ENCODE measurements at places on chromosomes 6 and 20.

- DNase-seq, result peak; percentile 45
Observed at GRCh38 chr6:134352786-134353480, 35.0 kb upstream of the SGK1 start.

GRCh38 chr6:100466410-100467128 lies 1.8 kb upstream of the SIM1 start:
- DNase-seq, result no peak

DNA sequence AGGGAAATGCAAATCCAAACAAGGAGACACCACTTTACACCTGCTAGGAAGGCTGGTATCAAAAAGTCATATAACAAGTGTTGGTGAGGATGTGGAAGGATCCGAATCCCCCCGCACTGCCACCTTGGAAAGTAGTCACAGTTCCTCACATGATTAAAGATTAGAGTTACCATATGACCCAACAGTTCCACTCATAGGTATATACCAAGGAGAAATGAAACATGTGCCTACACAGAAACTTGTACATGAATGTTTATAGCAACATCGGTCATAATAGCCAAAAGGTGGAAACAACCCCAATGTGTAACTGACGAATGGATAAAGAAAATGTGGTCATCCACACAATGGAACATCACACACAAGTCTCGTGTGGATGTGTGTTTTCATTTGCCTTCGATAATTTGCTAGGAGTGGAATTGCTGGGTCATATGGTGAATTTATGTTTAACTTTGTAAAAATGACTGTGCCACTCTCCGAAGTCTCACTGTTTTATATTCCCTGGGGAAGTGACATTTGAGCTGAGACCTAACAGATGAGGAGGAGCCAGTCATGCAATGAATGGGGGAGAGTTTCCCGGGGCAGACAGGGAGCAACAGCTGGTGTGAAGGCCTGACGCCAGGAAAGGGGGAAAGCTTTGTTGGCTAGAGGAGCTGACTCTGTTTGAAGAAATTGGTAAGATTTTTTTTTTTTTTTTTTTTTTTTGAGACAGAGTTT lies 125.9 kb upstream of the MLN start:
- DNase-seq, result peak; percentile 31

GRCh38 chr6:163309491-163310026 lies 105.0 kb upstream of the QKI start:
- no peak for DNase-seq

- DNase-seq, result no peak
Observed at GRCh38 chr6:134103006-134103405, 50.6 kb upstream of the SLC2A12 start.

- no peak for DNase-seq
Observed at GRCh38 chr20:53900380-53900999, 169.9 kb downstream of the BCAS1 start.

- DNase-seq, result no peak
Observed at GRCh38 chr6:169398342-169399105, 144.9 kb upstream of the THBS2 start.

- DNase-seq, result no peak
Observed at GRCh38 chr6:114364301-114364700, 21.5 kb upstream of the HS3ST5 start.

- DNase-seq, result no peak
Observed at GRCh38 chr6:14110001-14110818, 7.4 kb upstream of the CD83 start.

DNA sequence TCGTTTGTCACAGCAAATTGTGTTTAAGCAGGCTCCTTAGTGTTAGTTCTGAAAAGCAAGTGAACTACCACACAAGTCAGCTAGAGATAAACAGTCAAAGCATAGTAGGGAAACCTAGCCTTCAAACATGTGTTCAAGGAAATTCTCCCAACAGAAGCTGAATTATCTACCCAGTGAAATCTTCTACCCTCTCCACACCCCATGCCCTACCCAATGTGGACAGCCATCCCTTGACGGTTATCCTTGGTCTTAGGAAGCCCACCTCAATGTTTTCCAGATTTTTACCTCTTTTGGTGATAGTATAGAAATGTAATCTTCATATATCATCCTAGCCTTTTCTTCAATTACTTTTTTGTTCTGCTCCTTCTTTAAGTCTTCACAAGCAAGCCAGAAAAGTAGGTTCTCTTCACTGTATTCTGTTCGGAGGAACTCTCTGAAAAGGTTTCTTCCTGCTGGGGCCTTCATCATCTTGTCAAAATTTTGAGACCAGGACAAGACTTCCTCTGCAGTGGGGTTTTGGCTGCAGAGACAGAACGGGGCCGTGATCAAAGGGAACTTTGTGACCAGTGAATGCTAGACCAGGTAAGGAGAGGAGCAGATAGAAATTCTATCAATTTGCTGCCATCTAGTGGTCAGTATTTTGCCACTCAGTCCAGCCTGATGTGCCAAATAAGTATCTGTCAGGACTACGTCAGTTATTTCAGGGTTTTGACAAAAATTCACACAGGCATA lies 21.6 kb upstream of the MTRF1L start:
- peak; percentile 72 for DNase-seq

GRCh38 chr6:7920425-7920824 lies 9.8 kb upstream of the TXNDC5 start:
- no peak for DNase-seq

GRCh38 chr20:47638851-47639250 lies 137.2 kb downstream of the NCOA3 start:
- DNase-seq, result no peak

DNA sequence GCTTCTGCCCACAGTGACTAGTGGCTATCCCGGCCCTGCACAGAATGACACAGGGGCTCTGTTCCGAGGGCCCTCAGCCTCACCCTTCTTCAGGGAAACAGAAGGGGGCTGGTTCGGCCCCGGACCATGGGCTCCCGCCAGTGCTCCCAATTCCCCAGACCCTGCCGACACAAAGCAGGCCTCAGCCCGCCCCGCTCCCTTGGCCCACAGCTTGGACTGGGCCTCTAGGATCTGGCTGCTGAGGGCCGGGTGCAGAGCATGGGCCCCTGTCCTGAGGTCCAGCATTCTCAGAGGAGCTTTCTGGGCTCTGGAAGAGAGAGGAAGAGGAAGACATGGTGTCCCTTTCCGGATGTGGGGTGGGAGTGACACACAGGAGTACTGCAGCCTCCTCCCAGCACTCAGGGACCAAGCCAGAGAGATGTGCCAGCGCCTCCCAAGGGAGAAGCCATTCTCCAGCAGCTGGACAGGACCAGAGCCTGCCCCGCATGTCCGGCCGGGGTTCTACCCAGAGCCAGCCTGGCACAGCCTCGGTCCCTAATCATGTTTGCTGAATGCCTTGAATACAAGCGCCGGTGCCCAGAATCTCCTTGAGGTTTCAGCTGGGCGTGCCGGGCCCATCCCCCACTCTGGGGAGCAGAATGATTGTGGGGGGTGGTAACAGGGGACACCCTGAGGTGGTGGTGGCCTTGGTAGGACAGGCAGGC lies 23.9 kb downstream of the C20orf203 start:
- no peak for DNase-seq

GRCh38 chr6:26232940-26233648 lies 131.9 kb upstream of the BTN3A2 start:
- DNase-seq, result peak; percentile 49

GRCh38 chr6:22366214-22366613 lies 69.4 kb upstream of the PRL start:
- DNase-seq, result peak; percentile 53

GRCh38 chr6:134821397-134821796 lies 128.5 kb downstream of the ALDH8A1 start:
- DNase-seq, result no peak

DNA sequence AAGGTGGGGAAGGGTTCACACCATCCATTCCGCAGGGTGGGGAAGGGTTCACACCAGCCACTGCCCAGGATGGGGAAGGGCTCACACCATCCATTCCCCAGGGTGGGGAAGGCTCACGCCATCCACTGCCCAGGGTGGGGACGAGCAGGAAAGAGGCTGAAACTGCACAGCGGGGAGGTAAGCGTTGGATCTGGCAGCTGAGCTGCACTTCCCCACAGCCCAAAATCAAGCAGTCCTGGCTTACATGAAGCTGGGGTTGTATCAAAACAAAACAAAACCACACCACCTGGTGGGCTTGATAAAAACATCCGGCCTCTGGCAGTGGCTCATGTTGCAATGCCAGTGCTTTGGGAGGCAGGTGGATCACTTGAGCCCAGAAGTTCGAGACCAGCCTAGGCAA lies 268.5 kb downstream of the TAF4 start:
- peak; percentile 47 for DNase-seq

DNA sequence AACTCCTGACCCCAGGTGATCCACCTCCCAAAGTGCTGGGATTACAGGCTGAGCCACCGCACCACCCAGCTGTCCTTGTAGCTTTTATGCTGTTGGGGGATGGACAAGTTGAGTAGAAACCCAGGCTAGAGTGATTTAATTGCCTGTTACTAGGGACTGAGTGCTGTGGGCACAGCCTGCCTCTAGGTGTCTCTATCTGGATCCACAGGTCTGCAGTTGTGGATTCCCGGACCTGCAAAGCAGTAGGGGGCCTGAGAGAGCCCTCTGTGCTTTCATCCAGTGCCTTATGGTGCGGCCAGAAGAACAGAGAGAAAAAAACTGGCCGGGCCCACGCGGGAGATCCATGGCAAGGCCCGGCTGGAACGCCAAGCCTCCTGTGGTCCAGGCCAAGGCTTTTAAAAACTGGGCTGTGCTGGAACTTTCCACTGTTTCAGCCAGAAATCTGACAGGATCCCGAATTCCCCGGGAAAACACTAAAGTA lies 5.2 kb downstream of the SIRPA start:
- DNase-seq, result peak; percentile 80

GRCh38 chr6:42402184-42402583 lies 49.5 kb downstream of the TRERF1 start:
- peak; percentile 44 for DNase-seq

- no peak for DNase-seq
Observed at GRCh38 chr20:8946036-8946940, 122.6 kb upstream of the PLCB4 start.

DNA sequence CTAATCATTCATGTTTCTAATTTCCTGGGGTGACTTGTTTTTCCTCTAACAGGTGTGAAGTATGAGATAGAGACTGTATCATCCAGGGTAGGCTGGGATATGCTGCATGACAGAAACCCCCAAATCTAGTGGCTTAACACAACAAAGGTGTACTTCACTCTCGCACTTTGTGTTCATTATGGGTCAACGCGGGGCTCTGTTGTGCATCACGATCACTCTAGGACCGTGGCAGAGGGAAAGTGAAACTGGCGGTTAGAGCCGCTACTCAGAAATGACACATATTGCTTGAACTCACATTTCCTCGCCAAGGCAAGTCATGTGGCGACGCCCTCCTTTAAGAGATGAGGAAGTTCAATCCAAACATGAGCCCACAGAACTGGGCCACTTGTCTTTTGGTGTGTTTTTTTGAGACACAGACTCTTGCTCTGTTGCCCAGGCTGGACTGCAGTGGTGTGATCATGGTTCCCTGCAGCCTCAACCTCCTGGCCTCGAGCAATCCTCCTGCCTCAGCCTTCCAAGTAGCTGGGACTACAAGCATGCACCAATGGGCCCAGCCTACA lies 41.3 kb downstream of the PCNA start:
- DNase-seq, result peak; percentile 98

DNA sequence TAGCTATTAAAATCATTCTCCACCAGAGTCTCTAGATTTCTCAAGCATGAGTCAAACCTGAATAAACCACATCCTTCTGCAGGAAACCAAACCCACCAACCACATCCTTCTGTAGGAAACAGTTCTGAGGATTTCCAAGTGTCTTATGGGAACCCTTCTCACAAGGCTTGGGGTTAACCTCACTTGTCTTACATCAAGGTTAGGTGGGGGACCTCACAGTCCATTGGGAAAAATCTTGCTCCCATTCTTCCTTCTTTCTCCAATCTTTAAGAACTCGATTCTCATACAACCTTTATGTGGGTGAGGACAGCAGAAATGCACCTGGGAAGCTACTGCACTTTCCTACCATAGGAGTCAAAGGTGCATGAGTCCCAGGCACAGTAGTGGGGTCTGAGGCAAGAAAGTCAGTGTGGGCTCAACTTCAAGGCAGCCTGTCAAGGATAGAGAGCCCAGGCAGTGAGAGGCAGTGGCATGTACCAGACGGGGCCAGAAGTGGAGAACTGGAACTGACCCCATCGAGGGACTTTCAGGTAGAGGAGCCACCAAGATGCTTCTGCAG lies 114.5 kb downstream of the SLC22A3 start:
- peak; percentile 90 for DNase-seq

GRCh38 chr20:55264703-55265239 lies 740.5 kb downstream of the CBLN4 start:
- DNase-seq, result no peak

GRCh38 chr6:3388786-3389185 lies 68.1 kb downstream of the SLC22A23 start:
- no peak for DNase-seq

GRCh38 chr6:153044295-153044694 lies 41.8 kb upstream of the MTRF1L start:
- DNase-seq, result no peak

DNA sequence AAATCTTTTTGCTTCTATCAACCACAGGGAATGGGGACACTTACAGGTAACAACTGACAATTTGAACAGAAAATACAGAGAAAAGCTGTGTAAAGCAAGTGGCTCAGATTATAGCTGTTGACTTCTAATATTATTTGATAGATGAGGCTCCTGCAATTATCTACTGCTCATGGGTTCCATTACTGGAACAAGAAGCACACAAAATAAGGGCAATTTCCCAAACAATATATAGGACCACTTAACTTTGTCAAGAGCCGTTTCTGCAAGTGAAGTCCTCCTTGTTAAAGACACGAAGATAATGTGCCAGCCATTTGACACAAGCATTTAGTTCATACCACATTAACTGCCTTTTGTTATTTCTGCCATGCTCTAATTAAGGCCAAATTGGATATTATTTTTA lies 315.5 kb upstream of the ARID1B start:
- no peak for DNase-seq

GRCh38 chr20:49291200-49291599 lies 13.3 kb upstream of the ZNFX1 start:
- no peak for DNase-seq

DNA sequence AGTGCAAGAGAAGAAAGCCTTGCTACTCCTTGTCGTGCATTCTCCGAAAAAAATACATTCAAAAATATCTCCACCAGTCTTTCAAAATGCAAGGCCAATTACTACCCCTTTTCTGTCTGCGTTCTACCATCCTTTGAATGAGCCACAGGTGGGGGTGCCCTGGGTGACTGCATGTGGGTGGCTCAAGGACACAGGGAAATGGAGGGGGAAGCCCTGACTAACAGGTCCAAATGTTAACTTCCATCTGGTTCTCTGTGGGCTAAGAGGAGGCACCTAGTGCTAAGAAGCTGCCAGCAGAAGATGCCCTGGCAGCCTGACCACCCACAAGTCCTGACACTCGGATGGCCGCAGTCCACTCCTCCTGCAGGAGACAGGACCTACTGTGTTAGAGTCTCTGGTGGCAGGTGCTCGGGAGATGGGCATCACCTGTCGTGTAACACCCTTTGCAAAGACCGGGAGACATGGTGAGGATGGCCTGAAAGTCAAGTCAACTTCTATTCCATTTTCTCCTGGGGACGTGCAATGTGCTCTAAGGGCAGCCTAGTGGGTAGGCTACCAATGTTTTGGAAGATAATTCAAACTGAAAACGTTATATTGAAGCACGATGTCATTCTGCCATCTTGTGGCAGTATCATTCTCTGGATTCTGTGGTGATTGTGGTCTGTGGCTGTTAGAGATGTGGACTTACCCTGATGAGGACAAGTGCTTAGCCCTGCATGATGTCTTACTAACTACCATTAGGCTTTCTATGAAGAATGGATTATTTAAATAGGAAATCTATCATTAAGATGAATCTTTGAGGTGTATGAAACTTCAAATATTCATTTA lies 27.4 kb upstream of the IGF2R start:
- peak; percentile 75 for DNase-seq

- DNase-seq, result peak; percentile 67
Observed at GRCh38 chr6:100479179-100480035, 14.7 kb upstream of the SIM1 start.

GRCh38 chr6:17354700-17355403 lies 38.5 kb upstream of the CAP2 start:
- DNase-seq, result peak; percentile 48

Data from NB4 (cell line).